ENCODE measurements at places on chromosomes 3 and 15. TPM values are rescaled to one million over a fixed set of nuclear protein-coding genes. Genes with fewer than 3 reads are reported as not detected.

- H3K4me1 ChIP-seq, result peaks cover 10% of the 10 kb centered on the region
- peak; percentile 2 for DNase-seq
- no peaks in the 10 kb centered on the region for H3K36me3 ChIP-seq
- H3K4me3 ChIP-seq, result no peak overlapping the region
- no peak overlapping the region for H3K27ac ChIP-seq
Observed at GRCh38 chr3:49715611-49716121, 3.8 kb downstream of the AMIGO3 start.

GRCh38 chr3:141094790-141095545 lies 43.8 kb downstream of the SPSB4 start:
- H3K36me3 ChIP-seq, result no peaks in the 10 kb centered on the region
- no peaks in the 10 kb centered on the region for H3K27me3 ChIP-seq
- DNase-seq, result no peak
- no peak overlapping the region for H3K4me3 ChIP-seq
- no peaks in the 10 kb centered on the region for H3K4me1 ChIP-seq
- H3K27ac ChIP-seq, result no peak overlapping the region

GRCh38 chr3:6860954-6861624 lies at the start of gene GRM7:
GRM7 (plus strand) TSS chr3:6861115.
- H3K27ac ChIP-seq, result no peak within 1 kb of the TSS
- peaks cover 74% of the 10 kb centered on the region for H3K27me3 ChIP-seq
- H3K36me3 ChIP-seq, result no peaks in the 10 kb centered on the region
- DNase-seq, result peak; percentile 60
- no peaks in the 10 kb centered on the region for H3K4me1 ChIP-seq

The GOLGA8N gene
- total RNA-seq, result 3.2 TPM

The EXD1 gene
- not detected for total RNA-seq

The KLHL40 gene
- total RNA-seq, result not detected
